ENCODE measurements at places on chromosomes 16 and 17. TPM values are rescaled to one million over a fixed set of nuclear protein-coding genes. Genes with fewer than 3 reads are reported as not detected.

DNA sequence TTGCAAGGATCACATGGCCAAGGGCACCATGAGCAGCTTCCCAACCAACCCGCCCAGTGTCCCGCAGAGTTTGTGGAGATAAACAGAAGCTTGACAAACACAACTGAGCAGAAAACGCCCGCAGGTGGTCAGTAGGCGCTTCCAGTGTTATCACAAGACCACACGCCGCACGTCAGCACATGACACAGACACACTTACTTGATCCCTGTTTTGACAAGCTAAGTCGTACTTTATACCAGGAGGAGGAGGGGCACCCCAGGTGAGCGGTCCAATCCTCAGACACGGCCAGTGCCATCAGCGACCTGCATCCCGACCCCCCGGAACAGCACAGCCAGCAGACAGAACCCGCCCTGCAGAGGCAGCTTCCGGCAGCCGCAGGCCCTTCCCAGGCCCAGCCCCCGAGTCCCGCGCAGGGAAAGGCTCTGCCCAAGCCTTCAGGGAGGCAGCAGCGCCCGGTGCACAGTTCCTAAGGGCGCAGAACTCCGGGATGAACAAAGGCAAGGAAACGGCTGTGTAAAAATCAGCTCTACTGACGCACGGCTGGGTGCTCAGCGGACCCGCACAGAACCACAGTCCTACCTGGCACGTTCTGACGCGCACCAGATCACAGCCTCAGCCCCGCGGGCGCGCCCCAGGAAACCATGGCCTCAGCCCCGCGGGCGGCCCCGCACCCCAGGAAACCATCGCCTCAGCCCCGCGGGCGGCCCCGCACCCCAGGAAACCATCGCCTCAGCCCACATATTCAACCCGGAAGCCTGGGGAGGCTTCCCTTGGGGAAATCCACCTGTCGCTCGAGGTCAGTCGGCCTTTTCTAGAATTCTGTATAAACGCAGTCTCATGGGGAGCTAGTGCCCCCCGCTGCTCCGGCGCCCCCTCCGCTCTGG, 27.8 kb downstream of the AXIN1 start:
- no peak for DNase-seq

GRCh38 chr17:40864661-40865390, 2.2 kb downstream of the KRT12 start:
- no peak for DNase-seq

DNA sequence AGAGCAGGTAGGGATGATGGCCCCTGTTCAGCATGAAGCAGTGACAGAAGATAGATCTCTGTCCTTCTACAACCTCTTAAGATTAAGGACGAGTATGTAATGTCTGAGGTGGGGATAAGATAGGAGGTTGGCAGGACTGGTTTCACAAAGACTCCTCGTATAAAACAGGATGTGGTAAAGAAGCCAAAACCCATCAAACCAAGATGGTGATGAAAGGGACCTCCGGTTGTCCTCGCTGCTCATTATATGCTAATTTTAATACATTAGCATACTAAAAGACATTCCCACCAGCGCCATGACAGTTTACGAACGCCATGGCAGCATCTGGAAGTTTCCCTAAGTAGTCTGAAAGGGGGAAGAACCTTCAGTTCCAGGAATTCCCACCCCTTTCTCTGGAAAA, 27.3 kb downstream of the MIS12 start:
- DNase-seq = no peak

DNA sequence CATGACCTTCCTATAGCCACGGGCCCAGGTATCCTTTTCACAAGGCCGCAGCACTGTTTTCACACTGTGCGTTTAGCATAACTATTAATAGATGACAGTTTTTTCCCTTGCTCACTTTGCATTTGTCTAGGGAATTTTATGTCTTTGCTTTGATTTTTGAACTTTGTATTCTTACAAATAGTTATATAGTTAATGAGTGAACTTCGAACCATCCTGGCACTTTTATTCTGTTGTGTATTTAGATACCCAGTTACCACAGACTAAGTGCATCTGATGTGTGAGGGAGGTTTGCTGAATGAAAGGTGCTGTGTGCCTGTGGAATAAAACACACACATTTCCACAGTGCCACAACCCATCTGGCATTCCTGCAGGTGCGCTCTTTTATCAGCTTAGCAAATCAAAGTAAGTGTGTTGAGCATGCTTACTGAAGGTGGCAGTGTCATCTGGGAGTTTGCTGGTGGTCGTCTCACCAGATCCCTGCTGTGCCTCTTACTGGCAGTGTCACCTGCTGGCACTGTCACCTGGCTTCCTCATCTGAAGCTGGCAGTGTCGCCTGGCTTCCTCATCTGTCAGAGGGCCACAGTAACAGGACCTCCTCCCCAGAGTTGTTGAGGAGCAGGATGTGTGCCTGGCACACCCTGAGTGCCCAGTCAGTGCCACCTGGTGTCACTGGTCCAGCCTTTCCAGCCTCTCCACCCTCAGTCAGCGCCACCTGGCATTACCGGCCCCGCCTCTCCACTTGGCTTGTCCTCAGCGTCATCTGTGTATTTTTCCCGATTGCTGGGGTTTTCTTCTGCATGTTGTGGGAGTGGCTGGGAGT, 37.6 kb downstream of the USP10 start:
- DNase-seq = no peak

DNA sequence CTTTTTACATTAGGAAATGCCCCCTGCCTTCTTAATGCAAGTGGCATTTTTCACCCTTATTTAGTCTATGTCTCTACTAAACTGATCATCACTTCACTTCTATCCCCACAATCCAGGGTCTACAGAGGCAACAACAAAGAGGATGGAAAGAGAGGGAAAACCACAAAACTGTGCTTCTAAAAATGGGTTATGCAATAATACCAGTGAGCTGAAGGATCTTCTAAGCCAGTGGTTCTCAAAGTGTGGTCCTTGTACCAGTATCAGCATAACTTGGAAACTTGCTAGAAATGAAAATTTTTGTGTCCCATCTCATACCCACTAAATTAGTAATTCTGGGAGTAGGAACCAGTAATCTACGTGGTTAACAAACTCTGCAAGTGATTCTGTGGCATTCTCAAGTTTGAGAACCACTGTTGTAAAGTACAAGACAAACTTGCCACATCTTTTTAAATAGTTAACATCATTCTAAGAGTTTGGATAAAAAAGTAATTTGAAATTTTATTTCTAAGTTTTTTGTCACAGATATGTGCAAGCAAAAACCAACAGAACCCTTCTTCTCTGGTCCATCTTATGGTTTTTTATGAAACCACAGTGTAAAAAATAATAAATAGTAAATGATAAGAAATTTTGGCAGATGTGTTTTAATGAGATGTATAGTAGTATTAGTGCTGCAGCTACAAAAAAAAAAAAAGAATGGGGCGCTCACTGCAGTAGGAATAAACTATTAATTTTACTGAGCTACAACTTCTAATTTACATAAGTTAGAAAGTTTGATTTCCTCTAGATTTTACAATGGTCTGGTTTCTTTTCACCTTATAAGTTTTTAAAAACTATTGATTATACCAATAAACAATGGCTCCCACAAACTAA, 16.2 kb downstream of the CDC27 start:
- DNase-seq = no peak

DNA sequence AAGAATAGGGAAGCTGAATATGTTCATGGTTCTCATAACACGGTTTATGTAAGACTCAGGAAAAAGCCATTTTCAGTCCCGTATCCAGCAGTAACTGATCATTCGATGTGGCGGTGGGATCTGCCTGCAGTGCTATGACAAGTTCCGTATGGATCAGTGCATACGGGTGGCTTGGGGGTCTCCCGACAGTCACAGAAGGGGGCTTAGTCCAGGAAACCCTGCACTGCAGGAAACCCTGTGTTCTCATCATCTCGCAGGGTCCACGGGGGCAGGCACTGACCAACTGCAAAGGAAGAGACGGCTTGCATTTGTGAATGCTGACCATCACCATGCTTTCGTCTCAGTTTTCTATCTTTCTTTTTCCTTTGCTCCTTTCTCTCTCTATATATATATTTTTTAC, 7.7 kb downstream of the MTHFSD start:
- DNase-seq = no peak

Gene MARVELD3
- total RNA-seq = 16.4 TPM

Gene PTRH2
- 22.5 TPM for total RNA-seq

Gene CD300E
- total RNA-seq = not detected

Gene KRTAP16-1
- not detected for total RNA-seq
